ENCODE measurements at places on chromosomes 2 and 18. TPM values are rescaled to one million over a fixed set of nuclear protein-coding genes. Genes with fewer than 3 reads are reported as not detected.

Gene MTX2
- total RNA-seq, result 40.7 TPM

Gene CRYBA2
- total RNA-seq, result 1.3 TPM

- peak; percentile 83 for DNase-seq
Measured at GRCh38 chr2:194539425-194539824, 1117.6 kb upstream of the SLC39A10 start.

GRCh38 chr2:177260379-177260778, 4.1 kb downstream of the NFE2L2 start:
- DNase-seq, result no peak

DNA sequence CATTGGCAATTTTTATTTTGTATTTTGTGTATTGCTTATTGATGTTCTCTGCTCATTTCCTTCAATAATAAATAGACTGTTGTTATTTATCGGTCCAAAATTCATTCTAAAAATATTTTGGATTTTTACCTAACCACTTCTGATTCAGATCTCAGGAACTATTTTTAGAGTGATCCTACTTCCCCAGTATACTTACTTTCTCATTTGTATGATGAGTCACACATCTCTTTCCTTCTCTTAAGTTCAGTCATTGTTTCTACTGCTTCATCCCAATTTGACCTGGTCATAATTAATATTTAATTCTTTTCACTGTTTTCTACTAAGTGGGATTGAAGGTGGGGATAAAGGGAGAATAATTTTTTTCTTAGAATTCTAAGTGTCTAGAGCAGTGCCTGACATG, 75.1 kb downstream of the AGPS start:
- DNase-seq, result no peak

GRCh38 chr2:60819155-60819862, 62.1 kb upstream of the REL start:
- no peak for DNase-seq

DNA sequence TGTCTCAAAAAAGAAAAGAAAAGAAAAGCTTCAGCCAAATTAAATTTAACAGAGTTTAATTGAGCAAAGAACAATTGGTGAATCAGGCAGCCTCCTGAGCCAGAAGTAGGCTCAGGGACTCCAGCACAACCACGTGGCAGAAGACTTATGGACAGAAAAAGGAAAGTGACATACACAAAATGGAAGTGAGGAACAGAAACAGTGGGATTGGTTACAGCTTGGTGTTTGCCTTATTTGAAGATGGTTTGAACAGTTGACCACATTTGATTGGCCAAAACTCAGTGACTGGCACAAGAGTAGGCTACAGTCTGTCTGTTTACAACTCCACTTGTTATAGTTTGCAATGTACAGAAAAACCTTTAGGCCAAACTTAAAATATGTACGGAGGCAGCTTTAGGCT, 83.1 kb downstream of the SOCS6 start:
- DNase-seq, result no peak

DNA sequence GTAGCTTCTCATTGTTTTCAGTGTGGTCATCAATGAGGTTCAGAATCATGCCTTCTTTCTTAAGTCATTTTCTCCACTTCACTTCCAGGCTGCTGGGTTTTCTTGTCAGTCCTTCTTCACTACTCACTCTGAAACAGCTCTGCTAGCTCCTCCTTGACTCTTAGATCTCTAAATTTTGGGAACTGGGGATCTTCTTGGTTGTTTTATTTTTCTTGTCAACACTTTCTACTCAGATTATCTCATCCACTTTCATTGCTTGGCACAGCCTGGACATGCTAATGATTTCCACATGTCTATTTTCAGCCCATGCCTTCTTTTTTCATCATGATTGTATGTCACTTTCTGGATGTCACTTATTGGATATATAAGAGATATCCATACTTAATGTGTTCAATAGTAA, 517.8 kb upstream of the DSEL start:
- no peak for DNase-seq

All from endodermal cell (in vitro differentiated cells).